ENCODE measurements at places on chromosomes 5 and 9.

DNA sequence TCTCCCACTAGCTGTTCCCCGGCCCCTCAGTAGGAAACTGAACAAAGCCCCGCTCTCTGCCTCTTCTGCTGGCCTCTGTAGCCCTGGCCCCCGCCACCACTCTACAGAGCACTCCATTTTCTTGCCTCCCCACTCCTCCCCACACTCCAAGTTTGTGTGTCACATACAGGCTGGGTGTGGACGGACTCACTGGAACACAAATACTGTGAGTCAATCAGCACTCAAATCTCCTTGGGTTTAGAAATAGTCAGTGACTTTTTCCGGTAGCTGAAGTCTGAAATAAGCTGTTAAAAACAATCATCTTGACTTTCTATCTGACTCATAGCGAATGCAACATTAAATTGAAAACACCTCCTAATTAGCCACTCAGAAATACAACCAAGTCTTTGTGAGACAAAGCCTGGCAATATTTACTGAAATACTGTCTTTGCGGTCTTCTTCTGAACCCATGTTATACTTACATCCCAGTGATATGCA is 122.5 kb downstream of the LHFPL2 start:
- H3K36me3 ChIP-seq: no peaks in the 10 kb centered on the region
- no peaks in the 10 kb centered on the region for H3K4me1 ChIP-seq
- H3K27ac ChIP-seq: no peak overlapping the region
- no peaks in the 10 kb centered on the region for H3K27me3 ChIP-seq

GRCh38 chr9:107288701-107289100 is 5.6 kb downstream of the RAD23B start:
- no peak overlapping the region for H3K4me3 ChIP-seq
- H3K27ac ChIP-seq: no peak overlapping the region
- no peaks in the 10 kb centered on the region for H3K27me3 ChIP-seq
- peaks cover 9% of the 10 kb centered on the region for H3K4me1 ChIP-seq

GRCh38 chr9:88270413-88270812 is 117.8 kb upstream of the SPIN1 start:
- H3K27me3 ChIP-seq: no peaks in the 10 kb centered on the region
- DNase-seq: no peak
- no peaks in the 10 kb centered on the region for H3K4me1 ChIP-seq
- no peak overlapping the region for H3K4me3 ChIP-seq
- no peak overlapping the region for H3K27ac ChIP-seq

DNA sequence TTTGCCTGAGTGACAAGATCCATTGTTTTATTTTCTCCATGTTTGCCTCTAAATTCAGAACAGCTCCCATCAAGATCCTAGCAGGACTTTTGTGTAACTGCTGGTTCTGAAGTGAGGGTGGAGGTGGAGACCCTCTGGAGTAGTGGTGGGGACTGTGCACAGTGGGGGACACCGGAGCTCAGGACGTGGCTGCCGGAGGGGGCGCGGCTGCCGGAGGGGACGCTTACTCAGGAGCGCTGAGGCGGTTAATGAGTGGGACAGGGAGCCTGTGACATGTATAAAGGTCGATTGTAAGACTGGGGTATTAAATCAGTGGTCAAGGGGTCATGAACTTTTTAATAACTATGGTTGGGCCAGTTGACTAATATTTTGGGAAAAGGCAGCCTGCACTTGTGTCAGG is 127.0 kb upstream of the CACNA1B start:
- H3K27me3 ChIP-seq: no peaks in the 10 kb centered on the region
- H3K4me3 ChIP-seq: no peak overlapping the region

GRCh38 chr5:7250611-7251010 is 145.3 kb upstream of the ADCY2 start:
- no peak overlapping the region for H3K27ac ChIP-seq
- H3K4me1 ChIP-seq: peaks cover 7% of the 10 kb centered on the region
- H3K36me3 ChIP-seq: no peaks in the 10 kb centered on the region
- no peak for DNase-seq
- H3K27me3 ChIP-seq: no peaks in the 10 kb centered on the region

DNA sequence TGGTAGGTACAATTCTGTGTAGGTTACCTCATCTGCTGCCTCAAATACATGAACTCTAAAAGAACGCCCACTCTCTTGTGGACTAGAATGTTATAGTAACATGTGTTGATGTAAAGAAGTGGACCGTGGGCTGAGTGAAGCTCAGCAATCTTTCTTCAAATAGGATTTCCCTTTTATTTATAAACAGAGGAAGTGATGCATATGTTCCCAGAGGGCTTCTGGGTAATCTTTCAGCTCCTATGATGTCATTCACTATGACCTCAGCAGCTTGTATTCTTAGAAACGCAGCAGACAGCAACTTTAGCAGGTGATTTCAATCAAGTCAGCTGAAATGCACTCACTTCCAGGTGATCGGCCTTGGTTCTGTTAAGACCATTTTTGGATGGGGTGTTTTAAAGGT is 14.4 kb downstream of the F2RL2 start:
- no peak for DNase-seq
- peaks cover 2% of the 10 kb centered on the region for H3K36me3 ChIP-seq
- no peaks in the 10 kb centered on the region for H3K27me3 ChIP-seq
- peaks cover 21% of the 10 kb centered on the region for H3K4me1 ChIP-seq
- no peak overlapping the region for H3K27ac ChIP-seq

DNA sequence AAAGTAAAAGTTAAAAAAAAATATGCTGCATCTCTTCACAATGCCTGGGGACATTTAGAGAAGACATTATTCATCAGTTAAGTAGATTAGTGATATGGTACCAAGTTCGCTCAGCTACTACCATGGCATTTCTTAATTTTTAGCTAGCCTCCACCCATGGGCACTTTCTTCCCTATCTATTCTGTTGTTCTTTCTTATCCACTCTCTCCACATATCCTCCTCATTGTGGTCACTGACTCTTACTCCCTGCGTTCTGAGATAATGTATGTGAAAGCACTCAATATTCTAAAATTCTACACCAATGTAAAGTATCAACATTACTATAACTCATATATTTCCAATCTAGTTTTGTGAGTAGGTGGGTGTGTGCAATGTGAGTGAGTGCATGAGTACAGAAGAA is 609.7 kb upstream of the DAB2 start:
- no peak overlapping the region for H3K27ac ChIP-seq
- no peaks in the 10 kb centered on the region for H3K27me3 ChIP-seq

- no peak overlapping the region for H3K4me3 ChIP-seq
- H3K36me3 ChIP-seq: no peaks in the 10 kb centered on the region
- H3K27ac ChIP-seq: no peak overlapping the region
- DNase-seq: no peak
- H3K27me3 ChIP-seq: no peaks in the 10 kb centered on the region
Observed at GRCh38 chr9:15373881-15374280, 48.8 kb upstream of the SNAPC3 start.

GRCh38 chr5:161311965-161312364 is 234.6 kb downstream of the GABRB2 start:
- H3K4me1 ChIP-seq: peaks cover 2% of the 10 kb centered on the region
- no peak overlapping the region for H3K4me3 ChIP-seq
- DNase-seq: no peak
- H3K36me3 ChIP-seq: no peaks in the 10 kb centered on the region
- H3K27me3 ChIP-seq: no peaks in the 10 kb centered on the region
- H3K27ac ChIP-seq: no peak overlapping the region

DNA sequence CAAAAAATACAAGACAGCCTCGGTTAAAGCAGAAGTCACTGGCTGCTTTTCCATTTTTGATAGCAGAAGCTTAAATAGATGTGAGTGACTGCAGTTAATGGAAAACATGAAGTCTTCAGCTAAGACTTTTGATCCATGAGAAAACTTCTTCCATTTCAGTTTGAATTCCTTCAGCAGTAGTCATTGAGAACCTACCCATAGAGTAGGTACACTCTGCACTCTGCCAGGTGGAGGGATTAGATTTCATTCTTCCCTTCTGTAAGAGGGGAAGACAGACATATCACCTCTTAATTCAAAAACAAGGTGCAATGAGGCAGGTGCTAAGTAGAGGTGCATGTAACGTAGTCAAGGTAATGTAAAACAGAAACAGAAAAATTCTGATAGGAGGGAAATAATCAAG is 26.7 kb upstream of the XPA start:
- no peaks in the 10 kb centered on the region for H3K27me3 ChIP-seq
- no peaks in the 10 kb centered on the region for H3K36me3 ChIP-seq
- no peak for DNase-seq
- no peak overlapping the region for H3K27ac ChIP-seq
- no peaks in the 10 kb centered on the region for H3K4me1 ChIP-seq

DNA sequence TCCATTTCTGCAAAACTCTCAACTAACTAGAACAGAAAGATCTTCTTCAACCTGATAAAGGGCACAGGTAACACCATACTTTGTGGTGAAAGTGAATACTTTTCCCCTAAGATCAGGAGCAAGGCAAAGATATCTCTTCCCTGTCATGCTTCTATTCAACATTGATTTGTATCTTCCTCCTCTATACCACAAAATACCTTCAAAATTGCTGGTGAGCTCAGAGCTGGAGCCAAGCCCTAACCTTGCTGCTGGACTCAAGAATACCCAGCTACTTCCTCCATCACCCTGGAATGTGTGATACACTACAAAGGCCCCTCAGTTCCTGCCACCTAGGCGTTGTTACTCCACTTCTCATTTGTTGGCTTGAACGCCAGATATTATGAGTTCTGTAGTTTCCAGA is 499.0 kb downstream of the ACTL7B start:
- no peaks in the 10 kb centered on the region for H3K36me3 ChIP-seq
- no peaks in the 10 kb centered on the region for H3K4me1 ChIP-seq
- no peak overlapping the region for H3K27ac ChIP-seq
- no peaks in the 10 kb centered on the region for H3K27me3 ChIP-seq
- no peak for DNase-seq

DNA sequence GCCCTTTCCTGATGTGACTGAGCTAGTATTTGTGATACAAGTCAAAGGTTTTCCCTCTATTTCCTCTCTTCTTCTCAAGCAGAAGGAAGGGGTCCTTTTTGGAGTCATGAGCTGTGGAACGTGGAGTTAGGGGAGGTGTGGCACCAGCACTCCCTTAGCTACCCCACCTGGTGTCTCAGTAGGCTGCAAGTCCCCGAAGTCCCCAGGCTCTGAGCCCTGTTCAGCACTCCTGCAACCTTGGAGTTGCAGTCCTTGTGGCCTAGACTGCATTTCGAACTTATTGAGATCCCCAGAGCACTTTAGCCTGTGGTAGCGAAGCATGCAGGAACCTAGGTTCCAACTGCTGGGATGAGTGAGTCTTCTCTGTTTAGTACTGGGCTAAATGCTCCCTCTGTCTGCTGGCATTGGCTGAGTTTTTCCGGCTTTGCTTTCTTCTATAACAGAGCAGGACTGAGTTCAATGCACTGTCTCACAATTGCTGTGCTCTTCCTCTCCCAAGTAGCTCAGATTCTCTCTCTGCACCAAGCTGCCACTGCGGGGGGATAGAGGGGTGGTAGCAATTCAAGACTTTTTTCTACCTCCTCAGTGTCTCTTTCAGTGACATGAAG is 600.7 kb upstream of the CDH9 start:
- H3K27ac ChIP-seq: no peak overlapping the region
- no peaks in the 10 kb centered on the region for H3K27me3 ChIP-seq
- no peaks in the 10 kb centered on the region for H3K36me3 ChIP-seq
- H3K4me1 ChIP-seq: no peaks in the 10 kb centered on the region
- no peak for DNase-seq

DNA sequence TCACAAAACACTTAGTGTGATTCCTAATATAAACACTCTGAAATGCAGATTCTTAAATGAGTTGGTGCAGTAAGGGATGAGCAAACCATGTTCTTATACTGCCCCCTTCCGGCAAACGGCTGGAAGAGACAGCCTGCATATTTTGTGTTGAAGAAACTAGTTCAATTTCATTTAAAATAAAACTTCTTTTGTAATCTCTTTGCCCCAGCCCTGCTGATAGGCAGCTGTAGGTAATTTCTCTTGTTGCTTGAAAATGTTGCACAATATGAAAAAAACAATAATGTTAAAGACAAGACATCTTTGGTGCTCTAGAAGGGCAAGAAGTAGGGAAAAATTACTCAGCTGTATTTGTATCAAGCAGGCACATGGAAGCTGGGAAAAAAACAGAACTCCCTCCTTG is 89.7 kb upstream of the CCNG1 start:
- H3K4me3 ChIP-seq: no peak overlapping the region
- no peaks in the 10 kb centered on the region for H3K36me3 ChIP-seq
- no peak overlapping the region for H3K27ac ChIP-seq
- peak; percentile 73 for DNase-seq

GRCh38 chr5:118040496-118040895 is 947.9 kb downstream of the DTWD2 start:
- H3K27me3 ChIP-seq: no peaks in the 10 kb centered on the region
- no peaks in the 10 kb centered on the region for H3K4me1 ChIP-seq
- no peak overlapping the region for H3K4me3 ChIP-seq
- no peaks in the 10 kb centered on the region for H3K36me3 ChIP-seq

GRCh38 chr9:81076131-81076530 is 613.2 kb downstream of the TLE1 start:
- H3K27ac ChIP-seq: no peak overlapping the region
- no peaks in the 10 kb centered on the region for H3K27me3 ChIP-seq
- no peaks in the 10 kb centered on the region for H3K4me1 ChIP-seq
- DNase-seq: no peak
- no peak overlapping the region for H3K4me3 ChIP-seq

DNA sequence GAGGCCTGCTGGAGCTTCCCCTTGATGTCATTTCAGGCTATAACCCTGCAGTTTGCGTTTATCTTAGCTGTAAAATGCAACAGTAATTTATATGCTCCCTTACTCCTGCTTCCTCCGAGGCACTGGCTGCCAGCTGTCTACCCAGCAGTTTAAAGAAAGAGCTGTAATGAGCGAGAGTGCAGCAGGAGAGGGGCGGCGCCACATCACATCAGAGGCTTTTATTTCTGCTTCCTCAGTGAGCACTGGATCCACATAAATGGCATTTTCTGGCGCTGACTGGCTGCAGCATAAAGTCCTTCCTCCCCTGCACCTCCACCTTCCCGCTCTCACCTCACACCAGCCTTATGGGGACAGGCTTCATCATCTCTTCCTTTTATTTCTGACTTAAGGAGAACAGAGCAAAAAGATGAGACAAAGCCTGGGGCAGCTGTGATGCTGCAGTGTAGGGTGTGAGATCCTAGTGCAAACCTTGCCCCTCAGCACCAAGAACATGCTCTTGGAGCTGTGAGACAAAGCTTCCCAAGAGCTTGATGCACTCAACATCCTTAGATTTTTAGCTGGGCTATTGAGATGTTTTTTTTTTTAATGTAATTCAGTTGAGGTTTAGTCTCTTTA is 829.6 kb upstream of the ZNF608 start:
- H3K4me1 ChIP-seq: peaks cover 42% of the 10 kb centered on the region
- H3K27me3 ChIP-seq: no peaks in the 10 kb centered on the region
- no peaks in the 10 kb centered on the region for H3K36me3 ChIP-seq

GRCh38 chr5:11898-12297 is 80.1 kb upstream of the PLEKHG4B start:
- no peaks in the 10 kb centered on the region for H3K27me3 ChIP-seq
- H3K4me3 ChIP-seq: no peak overlapping the region
- peaks cover 3% of the 10 kb centered on the region for H3K4me1 ChIP-seq
- H3K36me3 ChIP-seq: no peaks in the 10 kb centered on the region
- H3K27ac ChIP-seq: no peak overlapping the region

DNA sequence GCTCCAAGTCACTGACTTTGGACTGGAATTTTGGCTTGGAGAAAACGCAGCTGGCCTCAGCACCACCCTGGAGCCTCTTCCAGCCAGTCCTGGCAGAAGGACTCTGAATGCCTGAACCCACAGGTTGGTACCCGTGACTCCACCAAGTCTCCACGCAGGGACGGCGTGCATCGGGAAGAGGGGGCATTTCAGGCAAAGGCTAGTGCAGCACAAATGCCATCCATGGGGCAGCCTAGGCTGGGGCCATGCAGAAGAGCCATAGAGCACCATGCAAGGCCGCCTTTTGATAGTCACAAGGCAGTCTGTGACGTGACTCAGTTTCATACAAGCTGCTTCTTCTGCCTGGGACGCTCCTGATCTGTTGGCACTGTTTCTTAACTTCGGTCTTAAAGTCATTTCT is 28.0 kb downstream of the GDNF start:
- peaks cover 9% of the 10 kb centered on the region for H3K4me1 ChIP-seq
- no peak overlapping the region for H3K27ac ChIP-seq
- H3K4me3 ChIP-seq: no peak overlapping the region

All from neuronal stem cell (in vitro differentiated cells).